NCI-H2227 treated with DMSO at 0.1 percent for 48 hours (cell line): ENCODE measurements at places on chromosomes 11 and 22.

- DNase-seq: no peak
Measured at GRCh38 chr11:74895340-74896116, 53.4 kb downstream of the XRRA1 start.

DNA sequence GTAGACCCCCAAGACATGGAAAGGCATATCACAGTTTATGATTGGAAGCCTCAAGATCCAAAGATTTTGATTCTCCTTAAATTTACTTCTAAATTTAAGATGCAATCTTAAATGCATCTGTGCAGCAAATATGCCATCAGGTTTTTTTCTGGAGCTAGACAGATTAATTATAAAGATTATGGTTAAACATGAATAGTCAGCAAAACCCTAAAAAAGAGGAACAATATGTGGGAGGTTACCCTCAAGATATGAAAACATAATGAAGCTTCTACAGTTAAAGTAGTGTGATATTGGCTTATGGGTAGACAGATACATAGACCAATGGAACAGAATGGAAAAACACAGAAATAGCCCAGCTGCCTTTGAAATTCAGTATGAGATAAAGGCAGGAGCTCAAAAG is 31.7 kb downstream of the OR8B12 start:
- no peak for DNase-seq

GRCh38 chr11:47407746-47408590 is at the start of gene SLC39A13:
TSS of gene SLC39A13 (plus strand) at chr11:47408590. CDS start at chr11:47410095, 1,505 bp downstream.
- DNase-seq: peak; percentile 94

DNA sequence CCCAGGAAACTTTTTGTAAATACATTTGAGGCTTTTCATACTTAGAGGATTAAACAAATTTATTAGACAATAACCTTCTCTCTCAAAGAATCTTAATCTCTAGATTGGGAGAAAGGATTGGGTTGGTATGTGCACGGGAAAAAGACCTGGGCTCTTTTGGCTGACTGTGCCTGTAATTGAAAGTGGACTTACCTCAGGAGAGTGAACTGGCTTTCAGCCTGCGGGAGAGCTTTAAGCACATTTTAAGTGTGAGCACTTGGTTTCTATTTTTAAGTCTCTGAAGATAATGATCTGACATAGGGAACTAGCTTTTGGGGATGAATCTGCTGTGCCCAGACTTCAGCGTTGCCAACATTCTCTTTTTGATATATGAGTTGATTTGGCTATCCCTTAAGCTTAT is 35.8 kb downstream of the UVRAG start:
- peak; percentile 27 for DNase-seq

- no peak for DNase-seq
Measured at GRCh38 chr22:43497956-43498855, 86.4 kb downstream of the MPPED1 start.

GRCh38 chr22:39382410-39382809 is 17.2 kb upstream of the TAB1 start:
- DNase-seq: no peak

GRCh38 chr11:132456751-132457328 is 1075.5 kb downstream of the OPCML start:
- DNase-seq: no peak

DNA sequence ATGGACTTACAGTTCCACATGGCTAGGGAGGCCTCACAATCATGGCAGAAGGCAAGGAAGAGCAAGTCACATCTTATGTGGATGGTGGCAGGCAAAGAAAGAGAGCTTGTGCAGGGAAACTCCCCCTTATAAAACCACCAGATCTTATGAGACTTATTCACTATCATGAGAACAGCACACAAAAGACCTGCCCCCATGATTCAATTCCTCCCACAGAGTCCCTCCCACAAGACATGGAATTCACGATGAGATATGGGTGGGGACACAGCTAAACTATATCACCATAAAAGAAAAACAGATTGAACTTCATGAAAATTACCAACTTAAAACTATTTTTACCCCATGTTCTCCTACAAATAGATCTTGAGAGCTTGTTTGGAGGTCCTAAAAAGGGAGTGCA is 19.6 kb downstream of the ENTHD1 start:
- no peak for DNase-seq

GRCh38 chr11:94766713-94767206 is 1.4 kb upstream of the AMOTL1 start:
- DNase-seq: no peak

GRCh38 chr11:69868006-69868810 is 49.0 kb upstream of the FGF3 start:
- DNase-seq: no peak
